ENCODE measurements at places on chromosomes 12 and 14. TPM values are rescaled to one million over a fixed set of nuclear protein-coding genes. Genes with fewer than 3 reads are reported as not detected.

Gene CD69
- not detected for total RNA-seq

Gene TMEM119
- total RNA-seq, result not detected

Gene ENDOU
- total RNA-seq, result not detected

Gene CEBPE
- total RNA-seq, result not detected

Gene SERPINA9
- not detected for total RNA-seq

Gene CPNE6
- not detected for total RNA-seq

Gene TMEM260
- total RNA-seq, result 3.8 TPM

Gene ABCD2
- not detected for total RNA-seq

Gene NFE2
- total RNA-seq, result 0.24 TPM
